ENCODE measurements at places on chromosomes 1 and 21.
A peak's percentile ranks its signal among the peaks of the same experiment; 100 is the strongest.

- DNase-seq, result peak; percentile 76
Observed at GRCh38 chr21:44892536-44893277, 19.2 kb upstream of the PTTG1IP start.

DNA sequence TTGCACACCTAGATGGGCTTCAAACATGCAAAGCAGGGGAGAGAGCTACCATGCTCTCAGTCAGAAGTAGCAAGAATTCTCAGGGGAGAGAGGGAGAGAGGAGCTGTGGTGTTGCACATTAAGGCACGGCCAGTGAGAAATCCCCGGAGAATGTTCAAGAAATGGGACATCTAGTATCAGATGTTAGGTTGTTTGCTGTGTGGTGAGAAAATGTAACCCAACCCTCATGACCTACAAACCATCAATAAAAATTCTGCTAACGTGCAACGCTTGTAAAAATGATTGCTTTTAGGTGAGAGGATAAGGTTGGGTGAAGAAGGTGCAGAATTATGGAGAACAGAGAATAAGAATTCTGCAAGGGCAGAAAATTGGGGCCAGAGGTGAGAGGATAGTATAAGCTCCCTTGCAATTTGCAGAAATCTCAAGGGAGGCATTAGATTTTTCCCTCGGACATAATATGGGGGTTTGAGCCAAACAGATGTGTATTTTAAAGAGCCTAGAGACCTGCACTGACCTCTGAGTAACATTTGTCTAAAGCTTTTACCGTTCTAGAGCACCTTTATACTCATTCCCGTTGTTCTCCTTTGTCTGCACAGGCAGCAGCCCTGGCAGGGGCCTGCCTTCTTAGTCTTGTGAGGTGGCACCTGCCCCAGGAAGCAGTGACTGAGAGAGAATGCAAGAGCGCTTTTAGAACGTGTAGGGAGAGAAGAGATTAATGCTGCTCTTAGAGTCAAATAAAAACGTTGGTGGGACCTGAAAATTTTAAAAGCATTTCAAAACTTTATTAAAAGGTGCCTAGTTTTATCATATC lies 25.4 kb upstream of the KIAA0040 start:
- no peak for DNase-seq

GRCh38 chr1:63601061-63601460 lies 7.8 kb downstream of the PGM1 start:
- DNase-seq, result no peak

DNA sequence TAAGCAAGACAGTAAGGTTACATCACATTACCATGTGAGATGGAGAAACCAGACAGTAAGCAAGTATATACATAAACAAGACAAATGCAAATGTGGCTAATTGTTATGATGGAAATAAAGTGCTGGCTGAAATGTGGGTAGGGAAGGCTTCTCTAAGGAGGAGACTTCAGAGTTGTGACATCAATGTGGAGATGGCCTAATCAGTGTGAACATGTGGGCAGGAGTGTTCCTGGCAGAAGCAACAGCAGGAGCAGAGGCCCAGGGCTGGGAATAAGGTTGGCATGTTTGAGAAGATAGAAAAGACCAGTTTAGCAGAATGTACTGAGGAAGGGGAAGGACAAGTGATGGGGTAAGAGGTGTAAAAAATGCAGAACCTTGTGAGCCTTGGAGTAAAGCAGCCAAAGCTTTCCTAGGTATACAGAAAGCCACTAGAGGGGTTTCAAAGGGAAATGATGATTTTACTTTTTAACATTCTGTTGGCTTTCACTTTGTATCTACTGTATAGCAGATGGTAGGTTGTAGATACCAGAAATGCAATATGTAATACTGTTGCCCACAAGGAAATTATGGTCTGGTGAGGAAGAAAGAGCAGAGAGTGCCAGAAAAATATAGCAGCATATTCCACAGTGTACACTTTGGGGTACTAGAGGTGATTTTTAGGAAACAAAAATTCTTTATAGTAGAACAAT lies 197.4 kb downstream of the FGGY start:
- DNase-seq, result no peak

DNA sequence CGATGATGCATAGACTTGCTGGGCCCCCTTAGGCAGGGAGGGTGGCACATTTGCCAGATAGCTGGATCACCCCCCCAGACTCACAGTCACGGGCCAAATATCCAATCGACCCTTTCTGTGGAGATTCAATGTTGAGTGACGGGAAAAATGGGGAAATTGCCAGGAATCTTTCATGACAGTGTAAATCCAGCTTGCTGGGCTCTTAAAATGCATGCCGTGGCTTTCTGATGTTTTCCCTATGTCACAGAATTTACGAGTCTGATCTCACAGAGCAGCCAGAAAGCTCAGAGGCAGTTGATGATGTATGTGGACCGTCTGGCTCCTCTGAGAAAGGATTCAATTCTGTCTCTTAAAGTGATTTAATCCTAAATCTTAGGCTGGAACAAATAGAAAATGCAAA lies 150.1 kb upstream of the ZNF644 start:
- no peak for DNase-seq

DNA sequence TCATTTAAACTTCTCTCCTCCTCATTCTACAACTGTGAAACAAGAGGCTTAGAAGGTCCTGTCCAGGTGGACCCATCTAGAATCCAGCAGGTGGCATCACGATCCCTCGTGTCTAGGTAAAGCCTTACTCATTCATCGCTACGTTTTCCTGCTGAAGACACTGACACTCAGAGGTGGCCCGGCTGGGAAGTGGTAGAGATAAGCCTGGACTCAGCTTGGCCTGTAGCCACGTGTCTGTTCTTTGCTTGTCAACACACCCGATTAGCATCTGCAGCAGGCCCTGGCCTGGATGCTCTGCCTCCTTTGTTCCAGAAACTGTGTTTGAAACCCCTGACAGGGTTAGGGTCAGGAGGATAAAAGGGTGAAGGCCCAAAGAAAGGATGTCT lies 43.4 kb downstream of the PARP1 start:
- no peak for DNase-seq

DNA sequence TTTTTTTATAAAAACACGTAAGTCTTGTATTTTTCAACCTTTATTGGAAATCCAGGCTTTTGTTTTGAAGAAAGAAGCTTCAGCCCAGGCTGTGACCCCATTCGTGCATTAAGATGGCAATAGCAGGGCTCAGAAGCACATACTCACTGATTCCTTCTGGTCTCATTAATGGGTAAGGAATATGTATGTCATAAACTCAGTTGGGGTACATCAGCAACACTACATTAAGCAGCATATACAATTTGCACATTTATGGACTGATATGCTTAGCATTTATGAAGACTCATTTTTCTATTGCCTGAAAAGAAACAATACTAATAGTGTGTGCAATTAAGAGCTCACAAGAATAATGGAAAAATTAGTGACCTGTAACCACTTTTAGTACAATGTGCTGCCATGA lies 945.4 kb upstream of the PRMT6 start:
- no peak for DNase-seq

- no peak for DNase-seq
Observed at GRCh38 chr1:2801046-2801445, 447 bp downstream of the TTC34 start.

DNA sequence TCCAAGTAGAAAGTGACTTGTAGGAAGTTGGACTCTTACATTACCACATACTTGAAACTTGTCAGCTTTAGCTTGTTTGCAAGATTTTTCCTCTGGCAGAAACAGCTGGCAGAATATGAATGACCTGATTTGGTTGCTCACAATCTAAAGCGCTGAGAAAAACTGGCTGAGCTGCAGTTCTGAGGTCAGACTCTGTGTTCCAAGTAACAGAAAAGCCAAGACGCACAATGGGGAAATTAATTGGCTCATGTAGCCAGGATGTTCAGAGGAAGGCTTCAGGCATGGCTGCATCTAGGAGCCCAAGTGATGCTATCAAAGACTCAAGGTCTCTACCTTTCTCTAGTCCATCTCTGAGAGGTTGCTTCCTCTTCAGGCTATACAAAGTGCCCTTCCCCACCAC lies 27.0 kb downstream of the ALPL start:
- DNase-seq, result no peak

DNA sequence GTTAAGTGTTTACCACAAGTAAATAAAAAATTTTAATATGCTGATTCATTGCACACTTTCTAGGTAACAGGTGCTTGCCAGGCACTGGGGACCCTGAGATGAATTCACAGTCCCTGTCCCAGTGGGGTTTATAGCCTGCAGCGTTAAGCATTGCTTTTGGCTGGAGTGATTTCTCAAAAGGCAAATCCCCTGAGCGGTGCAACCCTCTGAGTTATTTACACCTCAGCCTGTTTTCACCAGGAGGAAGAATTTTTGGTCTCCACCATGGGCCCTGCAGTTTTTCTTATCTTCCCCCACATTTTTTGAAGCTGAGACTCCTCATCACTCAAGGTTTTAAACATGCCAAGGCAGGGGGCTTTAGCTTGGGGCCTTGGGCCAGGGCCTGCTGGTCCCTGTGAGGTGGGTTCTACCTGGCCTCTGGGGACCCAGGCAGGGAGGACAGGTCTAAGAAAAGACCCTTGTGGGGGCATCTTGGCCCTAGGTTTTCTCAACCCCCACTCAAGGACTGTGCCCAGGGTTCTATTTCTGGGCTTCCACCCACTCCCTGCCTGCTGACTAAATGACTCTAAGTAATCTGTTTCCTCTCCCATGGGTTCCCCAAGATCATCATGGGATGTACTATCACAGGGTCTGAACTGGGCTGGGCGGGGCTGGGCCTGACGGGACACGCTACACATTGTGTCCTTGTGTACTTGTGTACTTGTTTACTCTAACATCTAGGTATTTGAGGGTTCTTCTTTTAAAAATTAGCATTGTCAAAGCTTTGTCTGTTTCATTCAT lies 10.2 kb upstream of the CHIT1 start:
- DNase-seq, result no peak

DNA sequence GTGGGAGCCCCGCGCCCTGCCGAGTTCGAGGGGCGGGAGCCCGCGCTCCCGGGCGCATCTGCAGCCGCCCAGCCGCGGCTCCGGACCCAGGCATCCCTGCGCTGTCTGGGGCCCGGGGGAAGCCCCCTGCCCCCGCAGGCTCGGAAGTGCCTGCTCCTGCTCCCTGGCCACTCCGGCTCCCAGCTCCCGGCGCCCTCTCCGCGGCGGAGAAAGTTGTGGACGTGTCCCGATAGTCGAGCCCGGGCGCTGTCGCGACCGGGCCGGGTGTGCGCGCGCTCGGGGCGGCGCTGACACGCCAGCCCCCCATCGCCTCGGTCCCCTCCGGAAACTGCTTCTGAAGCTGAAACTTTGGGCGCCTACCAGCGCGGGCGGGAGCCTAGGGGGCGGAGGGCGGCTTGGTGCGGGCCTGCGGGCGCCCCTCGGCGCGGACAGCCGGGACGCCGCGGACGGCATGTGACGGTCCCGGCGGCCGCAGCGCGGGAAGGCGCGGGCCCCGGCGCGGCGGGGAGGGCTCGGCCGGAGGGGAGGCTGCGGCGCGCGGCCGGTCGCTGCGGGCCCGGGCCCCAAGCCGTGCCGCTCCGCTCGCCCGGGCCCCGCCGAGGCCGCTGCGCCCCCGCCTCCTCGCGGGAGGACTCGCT lies 515 bp downstream of the MAN1C1 start:
- no peak for DNase-seq

DNA sequence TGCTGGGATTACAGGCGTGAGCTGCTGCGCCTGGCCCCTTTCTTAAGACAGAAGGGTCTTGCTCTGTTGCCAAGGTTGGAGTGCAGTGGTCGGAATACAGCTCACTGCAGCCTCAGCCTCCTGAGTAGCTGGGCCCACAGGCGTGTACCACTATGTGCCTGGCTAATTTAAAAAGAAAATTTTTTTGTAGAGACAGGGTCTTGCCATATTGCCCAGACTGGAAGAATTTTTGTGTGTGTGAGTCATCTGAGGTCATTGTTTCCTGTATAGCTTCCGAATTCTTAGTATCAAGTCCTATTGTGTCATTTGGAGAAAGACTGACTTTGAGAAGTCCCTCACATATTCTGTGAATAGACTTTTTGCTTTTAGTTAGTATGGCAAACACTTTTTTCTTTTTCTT lies 4.7 kb downstream of the SZRD1 start:
- peak; percentile 82 for DNase-seq

DNA sequence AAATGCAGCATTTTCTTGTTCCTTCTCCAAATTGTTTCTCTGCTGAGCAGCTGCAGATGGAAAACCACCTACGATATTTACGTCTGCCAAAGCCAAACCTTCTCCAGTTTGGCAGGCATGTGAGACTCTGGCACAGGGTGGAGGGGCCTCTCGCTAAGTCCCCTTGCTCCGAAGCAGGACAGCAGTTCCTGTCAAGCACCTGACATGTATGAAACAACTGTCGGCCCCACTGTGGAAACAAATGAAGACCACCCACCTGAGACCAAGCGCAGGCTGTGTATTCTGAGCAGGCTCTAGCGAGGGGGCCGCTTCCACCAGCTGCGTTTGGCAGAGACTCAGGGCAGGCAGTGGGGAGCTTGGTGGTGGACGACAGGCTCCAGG lies 74.7 kb downstream of the RIPK4 start:
- no peak for DNase-seq

- no peak for DNase-seq
Observed at GRCh38 chr1:116966791-116967190, 34.8 kb upstream of the CD101 start.

GRCh38 chr21:21457077-21457476 lies 458.9 kb downstream of the NCAM2 start:
- no peak for DNase-seq

DNA sequence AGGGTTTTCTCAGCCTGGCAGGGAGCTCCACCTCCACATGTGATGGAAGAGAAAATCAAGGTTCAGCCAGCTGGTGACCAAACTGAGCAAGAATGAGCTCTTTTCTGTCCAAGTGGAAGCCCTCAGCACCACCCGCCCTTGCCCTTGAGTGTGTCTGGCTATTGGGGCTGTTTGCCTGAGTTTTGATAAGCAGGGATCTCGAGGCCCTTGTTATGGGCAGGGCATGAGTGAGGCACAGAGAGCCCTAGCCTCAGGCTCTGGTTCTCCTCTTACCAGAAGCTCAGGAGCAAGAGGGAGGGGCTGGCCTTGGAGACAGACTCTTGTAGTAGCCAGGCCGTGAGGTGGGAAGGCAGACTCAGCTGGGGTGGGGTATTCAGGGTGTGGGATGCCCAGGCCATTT lies 37.5 kb upstream of the ARF1 start:
- DNase-seq, result no peak

DNA sequence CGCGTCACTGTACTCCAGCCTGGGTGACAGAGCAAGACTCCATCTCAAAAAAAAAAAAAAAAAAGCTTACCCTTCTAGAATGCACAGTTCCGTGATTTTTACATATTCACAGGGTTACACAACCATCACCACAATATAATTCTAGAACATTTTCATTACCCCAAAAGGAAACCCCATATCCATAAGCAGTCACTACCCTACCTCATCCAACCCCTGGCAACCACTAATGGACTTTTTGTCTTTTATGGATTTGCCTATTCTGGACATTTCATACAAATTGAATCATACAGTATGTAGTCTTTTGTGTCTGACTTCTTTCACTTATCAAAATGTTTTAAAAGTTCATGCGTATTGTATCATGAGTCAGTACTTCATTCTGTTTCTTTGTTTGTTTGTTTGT lies 22.8 kb downstream of the SYF2 start:
- no peak for DNase-seq
